Fibroblast of skin of right quadriceps (primary cell): ENCODE measurements at places on chromosomes 5 and 9.
A peak's percentile ranks its signal among the peaks of the same experiment; 100 is the strongest.

DNA sequence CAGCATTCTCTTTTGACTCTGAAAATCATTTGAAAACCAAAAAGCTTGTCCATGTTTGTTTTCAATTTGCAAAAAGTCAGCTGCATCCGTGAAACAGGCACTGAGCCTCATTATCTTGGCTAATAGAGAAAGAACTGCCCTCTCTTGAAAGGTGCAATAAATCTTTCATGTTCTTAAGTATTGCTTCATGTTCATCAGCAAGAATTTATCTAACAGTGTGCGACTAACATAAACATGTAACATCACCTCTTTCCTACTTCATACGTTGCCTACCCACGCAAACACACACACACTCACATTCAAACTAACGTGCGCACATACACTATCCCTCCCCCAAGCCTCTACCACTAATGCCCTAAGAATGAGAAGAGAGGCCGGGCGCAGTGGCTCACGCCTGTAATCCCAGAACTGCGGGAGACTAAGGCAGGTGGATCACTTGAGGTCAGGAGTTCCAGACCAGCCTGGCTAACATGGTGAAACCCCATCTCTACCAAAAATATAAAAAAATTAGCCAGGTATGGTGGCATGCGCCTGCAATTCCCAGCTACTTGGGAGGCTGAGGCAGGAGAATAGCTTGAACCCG, 629.7 kb upstream of the ZNF608 start:
- peak; percentile 37 for DNase-seq

DNA sequence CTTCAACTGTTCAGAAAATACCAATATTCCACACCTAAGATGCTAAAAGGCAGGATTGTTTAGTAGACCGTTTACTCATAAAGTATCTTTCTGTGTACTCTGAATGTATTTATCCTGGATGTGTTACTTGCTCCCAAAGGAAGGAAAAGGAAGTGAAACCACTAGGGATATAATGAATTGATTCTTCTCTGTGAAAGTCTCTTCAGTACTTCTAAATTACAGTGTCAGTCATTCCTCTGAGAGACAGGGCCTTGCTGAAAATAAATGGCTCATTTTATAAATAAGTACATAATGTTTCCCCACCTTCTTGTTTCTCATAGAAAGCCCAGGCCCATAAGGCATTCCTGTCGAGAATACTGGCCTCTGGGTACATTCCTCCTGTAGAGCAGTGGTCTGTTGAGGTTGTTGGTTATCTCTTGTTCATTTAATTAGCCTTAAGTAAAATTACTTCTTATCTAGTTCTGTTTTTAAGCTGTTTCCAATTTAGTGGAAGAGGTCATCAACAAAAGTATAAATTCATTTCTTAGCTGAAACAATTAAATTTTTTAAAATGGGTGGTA, 1.6 kb downstream of the HAPLN1 start:
- no peak for DNase-seq

- DNase-seq: no peak
Measured at GRCh38 chr5:93421468-93421867, 159.6 kb downstream of the NR2F1-AS1 start.

- DNase-seq: no peak
Measured at GRCh38 chr9:105126226-105126625, 118.2 kb upstream of the SLC44A1 start.

DNA sequence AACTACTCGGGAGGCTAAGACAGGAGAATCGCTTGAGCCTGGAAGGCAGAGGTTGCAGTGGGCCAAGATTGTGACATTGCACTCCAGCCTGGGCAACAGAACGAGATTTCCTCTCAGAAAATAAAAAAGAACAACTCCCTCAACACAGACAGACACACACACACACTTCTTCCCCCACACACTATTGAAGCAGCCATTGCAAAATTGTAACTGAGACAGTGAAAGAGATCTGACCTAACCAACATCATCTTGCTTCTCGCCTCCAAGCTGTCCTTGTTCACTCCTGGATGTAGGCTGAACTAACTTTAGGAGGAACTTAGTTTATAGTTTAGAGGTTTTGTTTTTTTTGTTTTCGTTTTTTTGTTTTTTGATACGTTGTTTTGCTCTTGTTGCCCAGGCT, 13.0 kb upstream of the PLIN2 start:
- DNase-seq: no peak
